ENCODE measurements at places on chromosomes 4 and X.

DNA sequence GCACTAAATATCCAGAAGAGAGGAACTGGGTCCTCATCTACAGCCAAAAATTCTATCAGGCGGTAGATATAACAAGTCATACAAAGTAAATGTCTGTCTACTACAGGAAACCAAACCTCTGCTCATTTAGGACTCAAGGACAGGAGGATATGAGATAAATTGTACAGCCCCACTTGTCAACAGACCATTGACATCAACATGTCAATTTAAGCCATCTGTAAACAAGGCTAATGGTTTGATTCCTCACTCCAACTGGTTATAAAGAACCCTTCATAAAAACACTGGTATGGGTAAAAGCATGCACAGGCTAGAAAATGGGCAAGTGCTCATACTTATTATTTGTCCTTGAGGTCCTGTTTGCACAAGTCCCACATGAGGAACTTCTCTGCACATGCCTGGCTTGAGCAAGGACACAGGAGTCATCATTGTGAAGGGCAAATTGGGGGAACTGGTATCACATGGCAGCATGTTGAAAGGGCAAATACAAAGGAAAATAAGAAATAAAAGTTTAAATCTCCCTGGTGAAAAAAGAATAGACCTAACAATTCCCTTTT, 13.2 kb downstream of the RTL8B start:
- DNase-seq, result no peak

- no peak for DNase-seq
These were observed 28.7 kb downstream of the DOK7 start for GRCh38 chr4:3491681-3492405.

DNA sequence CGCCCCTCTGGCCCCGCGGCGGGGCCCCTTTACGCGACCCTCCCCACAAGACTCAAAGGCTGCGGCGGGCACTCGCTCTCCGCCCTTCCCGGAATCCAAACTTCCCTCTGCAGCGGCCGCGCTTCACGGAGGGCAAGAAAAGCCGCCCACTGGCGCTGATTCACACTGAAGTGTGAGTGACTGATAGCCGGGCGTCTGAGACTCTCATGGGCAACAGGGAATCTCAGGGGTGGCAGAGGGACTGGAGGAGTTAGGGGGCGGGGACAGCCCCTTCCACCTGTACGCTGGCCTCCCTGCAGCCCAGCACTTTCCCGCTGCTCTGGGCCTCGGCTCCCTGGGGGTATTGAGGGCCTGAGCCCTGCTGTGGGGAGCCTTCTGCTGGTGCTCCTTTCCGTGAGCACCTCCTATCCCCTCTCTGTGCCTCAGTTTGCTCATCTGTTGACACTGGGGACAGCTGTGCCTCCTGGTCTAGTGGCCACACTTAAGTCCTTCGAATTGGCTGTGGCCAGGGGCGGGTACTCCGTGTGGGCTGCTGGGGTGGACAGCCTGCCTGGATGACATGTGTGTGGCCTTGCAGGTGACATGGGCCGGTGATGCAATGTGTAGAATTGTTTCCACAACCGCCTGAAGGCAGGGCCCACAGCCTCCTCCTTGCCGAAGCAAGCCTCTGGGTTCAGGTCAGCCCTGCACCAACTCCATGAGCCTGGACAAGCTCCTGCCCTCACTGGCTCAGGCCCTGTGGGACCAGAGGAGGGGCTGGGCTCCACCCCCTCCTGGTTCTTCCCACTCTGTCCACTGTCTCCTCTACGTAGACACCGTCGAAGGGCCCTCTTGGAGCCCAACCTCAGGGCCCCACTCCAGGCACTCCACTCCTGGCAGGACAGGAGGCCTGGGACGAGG, 951 bp downstream of the SH3BP2 start:
- DNase-seq, result no peak

DNA sequence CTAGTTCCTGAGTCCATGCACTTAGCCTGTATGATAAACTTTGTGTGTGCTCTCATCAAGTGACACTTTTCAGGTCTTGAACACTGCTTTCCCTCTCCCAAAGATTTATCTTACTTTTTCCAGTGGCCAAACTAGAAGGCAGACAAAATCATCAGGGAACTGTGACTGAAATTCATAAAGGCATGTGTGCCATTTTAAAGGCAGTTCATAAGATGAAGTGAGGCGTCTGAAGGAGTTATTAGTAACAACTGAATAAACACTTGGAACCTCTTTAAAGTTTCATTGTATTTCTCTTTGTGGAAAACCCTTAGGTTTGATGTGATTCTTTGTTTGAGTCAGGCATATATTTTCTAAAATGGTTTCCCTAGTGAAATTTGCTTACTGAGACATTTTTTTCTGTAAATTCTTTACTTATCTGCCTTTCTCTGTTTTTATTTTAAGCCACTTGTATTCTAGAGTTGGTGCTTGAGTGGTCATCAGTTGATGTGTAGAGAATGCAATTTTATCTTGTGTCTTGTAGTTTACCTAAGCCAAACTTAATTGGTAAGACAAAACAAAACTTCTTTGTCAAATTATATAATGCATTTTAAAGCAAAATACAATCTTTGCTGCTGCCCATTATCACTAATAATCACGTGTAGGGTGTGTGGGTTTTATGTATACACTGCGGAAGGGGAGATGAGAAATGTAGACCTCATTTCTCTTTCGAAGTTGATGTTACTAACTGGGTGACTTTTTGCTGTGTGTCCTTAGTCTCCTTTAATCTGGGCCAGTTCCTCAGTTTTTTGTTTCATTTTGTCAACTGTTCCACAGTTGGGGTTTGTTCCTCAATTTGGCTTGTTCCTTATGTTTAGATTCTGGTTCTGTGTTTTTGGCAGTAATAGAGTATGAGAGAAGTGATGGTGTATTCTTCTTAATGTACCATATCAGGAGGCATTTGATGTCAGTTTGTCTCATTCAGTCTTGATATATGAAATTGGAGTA, 56.8 kb downstream of the RBPJ start:
- DNase-seq, result no peak

- DNase-seq, result no peak
These were observed at the start of gene ADGRL3 for GRCh38 chr4:61200187-61200915. TSS of gene ADGRL3 (plus strand) at chr4:61200326.

DNA sequence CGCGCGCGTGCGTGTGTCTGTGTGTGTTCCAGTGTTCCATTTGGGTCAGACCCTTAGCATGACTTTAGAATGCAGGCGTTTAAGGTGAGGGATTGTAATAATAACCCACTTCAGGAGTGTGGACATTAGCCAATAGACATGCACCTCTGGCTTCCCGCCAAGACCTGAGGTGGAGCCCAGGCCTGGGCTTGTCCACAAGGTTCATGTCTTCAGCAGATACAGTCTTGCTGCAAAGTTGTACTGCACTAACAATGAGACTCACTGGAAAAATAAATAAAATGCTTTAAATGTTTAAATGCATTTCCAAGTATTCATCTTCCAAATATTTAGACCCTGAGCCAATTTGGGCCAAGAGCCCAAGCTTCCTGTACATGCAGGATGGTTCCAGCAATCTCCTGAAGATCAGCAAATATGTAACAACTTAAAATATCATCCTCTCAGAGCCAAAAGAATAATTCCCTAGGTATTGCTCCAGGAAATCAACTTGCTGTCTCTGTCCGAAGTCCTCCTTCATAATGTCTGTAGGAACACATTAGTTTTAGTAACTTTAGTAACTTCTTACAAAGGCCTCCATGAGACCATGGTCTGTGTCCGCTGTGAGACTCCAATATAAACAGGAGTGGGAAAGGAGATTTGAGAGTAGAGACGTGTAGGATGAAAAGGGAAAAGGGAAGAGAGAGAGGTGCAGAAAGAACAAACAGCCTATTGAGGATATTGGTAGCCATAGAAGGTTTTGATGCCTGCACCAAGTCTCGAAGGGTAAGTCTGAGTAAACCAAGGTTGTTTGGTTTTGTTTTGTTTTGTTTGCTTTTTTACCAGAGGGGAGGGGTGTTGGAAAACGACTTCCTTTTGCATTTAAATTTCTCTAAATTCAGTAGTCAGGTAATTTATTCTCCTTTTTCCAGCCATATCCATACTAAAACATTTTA, 98.5 kb upstream of the KLF3 start:
- DNase-seq, result no peak

- no peak for DNase-seq
These were observed 47.9 kb upstream of the LINC00632 start for GRCh38 chrX:140661643-140662042.

DNA sequence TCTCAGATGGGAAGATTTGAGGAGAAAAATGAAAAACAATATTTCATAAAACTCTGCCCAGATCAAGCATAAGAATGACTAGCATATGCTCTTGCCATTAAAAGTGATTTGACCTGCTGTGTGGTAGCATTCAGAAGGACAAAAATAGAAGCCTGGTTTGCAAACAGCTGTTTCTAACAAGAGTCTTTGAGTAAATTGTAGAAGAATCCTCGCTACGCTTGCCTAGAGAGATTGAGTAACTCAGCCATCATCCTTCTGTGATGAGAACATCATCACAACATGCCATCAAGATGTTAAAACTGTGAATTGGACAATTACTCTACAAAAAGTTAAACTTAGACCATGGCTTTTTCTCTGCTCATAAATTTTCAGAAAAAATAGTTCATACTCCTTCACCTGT, 168.9 kb upstream of the PUDP start:
- DNase-seq, result no peak

- DNase-seq, result peak; percentile 23
These were observed 11.0 kb downstream of the SUPT20HL1 start for GRCh38 chrX:24371391-24371972.

DNA sequence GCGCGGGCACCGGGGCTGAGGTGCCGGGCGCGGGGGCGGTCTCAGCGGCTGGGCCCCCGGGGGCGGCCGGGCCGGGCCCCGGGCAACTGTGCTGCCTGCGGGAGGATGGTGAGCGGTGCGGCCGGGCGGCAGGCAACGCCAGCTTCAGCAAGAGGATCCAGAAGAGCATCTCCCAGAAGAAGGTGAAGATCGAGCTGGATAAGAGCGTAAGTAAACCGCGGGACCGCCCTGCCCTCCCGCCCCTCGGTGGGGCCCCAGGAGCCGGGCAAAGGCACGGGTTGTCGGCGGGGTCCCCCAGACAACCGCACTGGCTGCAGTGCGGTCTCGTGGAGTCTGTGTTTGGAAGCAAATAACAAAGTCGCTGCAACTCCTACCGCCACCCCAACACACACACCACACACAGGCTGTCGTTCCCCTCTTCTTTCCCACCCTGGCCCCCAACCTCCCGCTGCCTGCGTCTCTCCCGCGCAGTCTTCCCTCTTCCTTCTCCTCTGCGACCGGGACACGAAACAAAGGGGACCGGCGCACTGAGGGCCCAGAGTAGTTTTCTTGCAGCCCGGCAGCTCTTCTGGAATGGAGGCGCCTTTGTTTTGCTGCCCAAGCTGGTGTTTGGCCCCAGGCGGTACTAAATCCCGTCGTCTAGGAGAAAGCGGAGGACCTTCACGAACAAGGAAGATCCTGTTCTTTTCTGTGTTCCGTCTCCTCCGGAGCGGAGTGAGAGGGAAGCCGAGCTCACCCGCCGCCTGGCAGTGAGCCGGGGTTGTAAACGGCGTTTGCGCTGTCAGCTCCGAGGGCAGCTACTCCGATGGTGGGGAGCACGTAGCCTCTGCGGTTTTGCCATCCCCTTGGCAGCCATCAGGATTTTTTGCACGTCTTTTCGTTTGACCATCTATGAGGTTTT, 788 bp downstream of the SAP30 start:
- no peak for DNase-seq

- DNase-seq, result no peak
These were observed 528.2 kb upstream of the FAT1 start for GRCh38 chr4:187251896-187252295.

- no peak for DNase-seq
These were observed 27.5 kb upstream of the VBP1 start for GRCh38 chrX:155188786-155189185.

- no peak for DNase-seq
These were observed 117.5 kb upstream of the VCX2 start for GRCh38 chrX:8288590-8288989.

- no peak for DNase-seq
These were observed 151.1 kb upstream of the TBC1D9 start for GRCh38 chr4:140906993-140907962.

- no peak for DNase-seq
These were observed 756.8 kb downstream of the RAPGEF2 start for GRCh38 chr4:159859656-159860148.

GRCh38 chr4:94577136-94577535, 125.4 kb downstream of the PDLIM5 start:
- no peak for DNase-seq

DNA sequence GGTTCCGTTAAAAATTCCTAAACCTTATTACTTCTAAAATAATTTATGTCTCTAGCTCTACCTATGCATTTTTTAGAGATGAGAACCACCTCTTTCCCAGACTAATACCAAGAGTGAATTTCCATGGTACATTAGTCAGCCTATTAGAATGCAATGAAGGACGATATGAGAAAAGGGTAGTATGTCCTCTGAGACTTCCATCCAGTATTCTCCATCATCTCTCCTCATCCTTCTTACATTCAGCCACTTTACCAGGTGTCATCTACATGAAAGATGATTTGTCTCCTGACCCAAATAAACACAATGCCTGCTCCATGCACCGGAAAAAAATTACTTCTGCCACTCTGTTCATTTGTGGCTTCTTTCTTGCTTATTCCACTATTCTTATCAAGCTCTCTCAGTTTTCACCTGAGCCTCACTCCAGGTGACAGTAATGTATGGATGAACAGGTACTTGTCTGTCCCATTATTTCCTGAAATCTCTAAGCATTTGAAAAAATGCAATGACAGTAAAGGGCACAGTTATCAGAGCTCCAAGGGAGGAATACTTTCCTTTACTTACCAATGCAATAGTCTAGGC, 97.9 kb downstream of the MAB21L2 start:
- no peak for DNase-seq

DNA sequence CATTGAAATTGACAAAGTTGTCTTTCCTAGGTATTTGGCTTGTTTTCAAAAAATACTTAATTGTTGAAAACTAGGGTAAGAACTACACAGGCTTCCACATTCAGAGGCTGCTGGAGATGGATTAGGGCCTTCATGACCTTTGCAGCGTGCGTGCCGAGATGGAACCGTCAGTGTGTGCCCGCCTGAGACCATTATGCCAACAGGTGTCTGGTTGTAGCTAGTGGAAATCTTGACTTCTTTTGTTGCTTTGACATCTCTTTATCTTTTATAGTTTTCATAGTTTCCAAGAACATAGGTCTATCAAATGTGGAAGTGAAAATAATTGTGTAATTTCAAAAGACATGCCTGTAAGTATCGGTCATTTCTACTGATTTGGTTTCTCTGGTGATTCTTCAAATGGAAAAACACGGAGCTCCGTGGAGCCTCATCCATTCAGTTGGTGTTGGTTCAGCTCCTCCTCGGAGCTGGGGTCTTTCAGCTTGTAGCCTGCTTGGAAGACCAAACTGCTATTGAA, 38.9 kb upstream of the CLCN4 start:
- no peak for DNase-seq

GRCh38 chrX:10447564-10448214, 172.7 kb downstream of the MID1 start:
- no peak for DNase-seq

Measured in activated CD4-positive, CD25-positive, alpha-beta regulatory T cell treated with anti-CD3 and anti-CD28 coated beads, Interleukin-2, amount 50 U/mL, for 16 hours (primary cell).